ENCODE measurements at places on chromosomes 16 and 17. TPM values are rescaled to one million over a fixed set of nuclear protein-coding genes. Genes with fewer than 3 reads are reported as not detected.

DNA sequence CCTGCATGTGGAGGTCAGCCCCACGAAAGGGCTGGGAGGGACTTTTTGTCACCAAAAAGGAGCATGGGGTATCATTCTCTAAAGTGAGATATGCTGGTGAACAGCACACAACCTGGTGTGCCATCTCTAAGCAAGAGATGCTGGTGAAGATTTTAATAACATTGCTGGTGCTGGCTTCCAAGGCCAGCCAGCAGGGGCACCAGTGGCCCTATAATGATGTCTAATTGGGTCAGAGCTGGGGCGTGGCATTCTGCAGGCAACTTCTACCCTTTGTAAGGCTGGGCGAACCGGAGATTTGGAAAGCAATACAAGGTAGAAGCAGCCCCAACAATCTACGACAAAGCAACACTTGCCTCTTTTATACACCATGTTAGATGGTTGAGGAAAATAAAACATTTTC, 16.8 kb downstream of the SDR42E1 start:
- no peak for DNase-seq

DNA sequence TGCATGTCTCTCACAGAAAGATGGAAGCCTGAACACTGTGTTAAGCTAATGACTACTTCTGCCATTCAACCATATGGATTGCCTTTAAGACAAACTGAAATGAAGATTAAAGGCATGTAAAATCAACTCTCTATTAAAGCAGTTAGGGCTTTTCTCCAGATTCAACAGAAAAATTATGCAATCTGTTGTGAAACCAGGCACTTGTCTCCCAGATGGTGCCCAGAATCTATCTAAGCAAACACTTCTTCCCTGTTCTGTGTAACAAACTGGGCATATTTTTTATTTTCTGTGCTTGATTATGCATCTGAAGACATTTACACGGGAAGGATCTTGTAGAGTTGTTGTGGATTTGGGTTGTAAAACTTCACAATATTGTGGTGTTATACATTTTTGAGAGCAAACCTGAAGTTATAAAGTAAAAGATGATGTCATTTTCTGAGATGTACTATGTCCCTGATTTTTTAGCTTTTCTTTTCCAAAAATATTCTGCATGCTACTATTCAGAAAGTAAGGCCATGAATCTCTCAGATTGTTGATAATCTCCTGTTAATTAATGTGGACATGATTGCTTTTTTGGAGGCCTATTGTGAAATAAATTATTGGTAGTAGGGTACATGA, 1550.3 kb downstream of the CDH8 start:
- no peak for DNase-seq

- DNase-seq: no peak
Measured at GRCh38 chr17:21376081-21376758, at the start of gene KCNJ12. TSS of gene KCNJ12 (plus strand) at chr17:21376357. CDS start at chr17:21415343, 38,986 bp downstream.

DNA sequence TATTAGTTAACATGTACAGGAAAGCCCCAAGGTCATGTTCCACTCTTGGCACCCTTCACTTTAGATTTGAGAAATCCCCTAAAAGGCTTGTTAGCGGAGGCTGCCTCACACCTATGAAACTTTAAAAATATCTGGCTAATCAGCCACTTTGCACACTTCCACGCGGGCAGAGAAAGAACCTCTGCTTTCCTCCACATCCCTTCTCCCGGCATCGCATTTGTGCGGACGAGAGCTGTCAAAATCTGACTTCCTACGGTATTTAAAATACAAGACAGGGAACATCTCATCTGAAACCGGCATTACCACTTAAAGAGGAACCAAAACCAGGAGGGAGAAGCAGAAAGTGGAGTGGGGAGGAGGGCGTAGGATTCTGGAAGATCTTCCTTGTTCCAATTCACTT, 422.3 kb downstream of the TMEM114 start:
- DNase-seq: no peak

- DNase-seq: peak; percentile 71
Measured at GRCh38 chr17:65039336-65039988, 17.1 kb downstream of the GNA13 start.

GRCh38 chr16:49554681-49555080, 181.1 kb downstream of the C16orf78 start:
- no peak for DNase-seq

DNA sequence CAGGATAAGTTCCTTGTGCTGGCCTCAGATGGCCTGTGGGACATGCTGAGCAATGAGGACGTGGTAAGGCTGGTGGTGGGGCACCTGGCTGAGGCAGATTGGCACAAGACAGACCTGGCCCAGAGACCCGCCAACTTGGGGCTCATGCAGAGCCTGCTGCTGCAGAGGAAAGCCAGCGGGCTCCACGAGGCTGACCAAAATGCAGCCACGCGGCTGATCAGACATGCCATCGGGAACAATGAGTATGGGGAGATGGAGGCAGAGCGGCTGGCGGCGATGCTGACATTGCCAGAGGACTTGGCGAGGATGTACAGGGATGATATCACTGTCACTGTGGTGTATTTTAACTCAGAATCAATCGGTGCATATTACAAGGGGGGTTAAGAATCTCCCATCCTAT, 5.2 kb downstream of the PDP2 start:
- no peak for DNase-seq

- no peak for DNase-seq
Measured at GRCh38 chr16:87881324-87882200, 12.3 kb upstream of the SLC7A5 start.

- DNase-seq: no peak
Measured at GRCh38 chr17:82058855-82059249, 6.8 kb downstream of the DUS1L start.

DNA sequence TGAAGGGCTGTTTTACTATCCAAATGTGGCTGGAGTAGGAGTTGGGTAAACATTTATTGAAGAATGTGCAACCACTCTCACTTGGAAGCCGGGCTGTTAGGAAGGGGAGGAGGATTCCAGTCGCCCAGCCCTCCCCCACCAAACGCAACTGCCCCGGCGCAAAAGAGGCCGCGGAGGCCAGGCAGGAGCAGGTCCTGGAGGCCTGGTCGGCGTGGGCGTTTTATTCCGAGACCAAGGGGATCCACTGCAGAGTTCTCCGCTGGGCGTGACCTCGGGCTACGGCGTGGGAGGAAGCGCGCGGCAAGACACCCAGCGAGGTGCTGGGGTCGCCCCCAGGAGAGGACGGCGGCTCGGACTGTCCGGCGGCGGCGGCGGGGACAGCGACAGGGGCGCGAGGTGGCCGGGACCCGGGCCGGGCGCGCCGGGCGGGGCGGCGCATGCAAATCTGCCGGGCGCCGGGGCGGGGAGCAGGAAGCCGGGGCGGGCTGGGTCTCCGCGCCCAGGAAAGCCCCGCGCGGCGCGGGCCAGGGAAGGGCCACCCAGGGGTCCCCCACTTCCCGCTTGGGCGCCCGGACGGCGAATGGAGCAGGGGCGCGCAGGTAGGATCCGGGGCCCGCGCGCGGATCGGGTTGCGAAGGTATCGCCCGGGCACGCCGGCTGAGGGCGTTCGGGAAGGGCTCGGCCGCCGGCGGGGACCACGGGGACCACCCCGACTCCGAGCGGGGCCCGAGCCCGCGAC, at the start of gene IL4R:
Gene IL4R (plus strand): TSS at position 553 of the 739 bp plus-strand sequence. CDS start 26,230 bp downstream, outside the sequence.
- peak; percentile 66 for DNase-seq

GRCh38 chr17:82333279-82334171, at the start of gene SECTM1:
TSS of gene SECTM1 (minus strand) at chr17:82333766. CDS start at chr17:82327240, 6,526 bp downstream.
- DNase-seq: no peak

GRCh38 chr17:39114723-39115122, 36.7 kb downstream of the PLXDC1 start:
- DNase-seq: no peak

The TVP23A gene
- total RNA-seq: not detected

The INPP5K gene
- total RNA-seq: 39.6 TPM

Data from activated CD8-positive, alpha-beta T cell treated with anti-CD3 and anti-CD28 coated beads, Interleukin-2, amount 10 ng/mL, durations not matched to agents 7 days and 5 days (primary cell).